ENCODE measurements at places on chromosomes 3 and 15.

GRCh38 chr3:33057320-33058298 is 39.3 kb downstream of the GLB1 start:
- DNase-seq: no peak

DNA sequence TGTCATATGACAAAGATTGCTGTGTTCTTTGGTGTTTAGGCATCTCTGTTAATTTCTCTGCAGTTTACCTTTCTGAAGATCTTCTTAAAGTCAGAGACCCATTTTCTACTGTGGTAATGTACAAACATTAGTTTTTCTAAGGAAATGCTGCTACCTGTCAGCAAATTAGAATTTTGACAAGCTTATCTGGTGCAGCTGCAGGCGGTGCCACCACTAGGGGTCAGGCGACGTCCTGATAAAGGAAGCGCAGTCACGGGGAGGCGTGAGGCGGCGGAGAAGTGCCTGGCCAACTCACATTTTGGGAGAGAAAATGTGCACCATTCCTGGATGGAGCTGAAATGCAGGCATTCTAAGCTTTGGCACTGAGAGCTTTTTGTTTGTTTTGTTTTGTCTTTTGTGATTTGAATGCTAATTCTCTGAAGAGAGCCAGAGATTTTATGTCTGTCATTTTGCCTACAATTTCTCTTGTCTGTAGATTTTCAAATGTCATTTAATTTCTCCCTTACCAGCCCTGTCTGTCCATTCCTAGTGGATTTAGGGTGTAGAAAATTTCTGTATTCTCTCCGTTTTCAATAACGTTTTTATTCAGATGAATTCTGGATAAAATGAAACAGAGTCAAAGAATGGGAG is 24.9 kb upstream of the SIAH2 start:
- peak; percentile 92 for DNase-seq

DNA sequence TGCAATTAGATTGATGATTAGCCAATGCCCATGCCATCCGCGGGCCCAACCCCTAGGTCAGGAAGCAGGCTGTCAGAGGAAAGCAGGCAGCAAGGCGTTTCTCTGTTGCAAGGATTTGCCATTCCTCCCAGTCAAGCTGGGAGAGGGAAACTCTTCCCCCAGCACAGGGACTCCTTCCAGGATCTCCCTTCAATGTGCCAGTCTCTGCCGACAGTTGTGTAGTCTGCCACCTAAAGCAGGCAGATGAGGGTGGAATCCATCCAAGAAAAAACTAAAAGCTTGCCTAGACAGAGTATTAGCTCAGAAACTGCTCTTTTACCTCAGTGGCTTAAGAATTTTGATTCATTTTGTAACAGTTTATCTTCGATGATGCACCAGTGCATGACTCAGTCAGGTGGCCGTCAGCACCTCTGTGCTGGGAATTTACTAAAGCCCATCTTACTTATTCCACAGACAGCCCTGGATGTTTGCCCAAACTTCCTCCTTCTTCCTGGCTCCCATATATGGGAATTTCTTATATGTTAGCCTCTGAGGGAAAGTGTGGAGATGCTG is 501.5 kb upstream of the THBS1 start:
- DNase-seq: no peak

DNA sequence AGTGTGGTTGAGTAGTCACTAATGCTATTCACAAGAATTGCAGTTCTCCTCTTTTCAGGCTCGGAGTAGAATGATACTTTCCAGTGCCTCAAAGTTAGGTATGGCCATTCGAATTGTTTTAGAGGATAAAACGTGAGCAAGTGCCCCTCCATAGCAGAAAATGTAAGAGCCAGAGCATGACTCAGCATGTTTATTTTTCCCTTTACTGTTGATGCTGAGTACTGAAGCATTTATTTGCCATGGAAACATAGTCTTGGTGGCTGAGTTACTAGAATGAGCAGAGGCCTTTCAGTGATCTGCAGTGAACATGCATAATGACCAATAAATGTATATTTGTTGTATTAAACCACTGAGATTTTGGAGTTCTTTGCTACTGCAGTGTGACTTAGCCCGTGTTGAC is 540.6 kb downstream of the NLGN1 start:
- no peak for DNase-seq

- no peak for DNase-seq
These were observed 90.0 kb downstream of the APBA2 start for GRCh38 chr15:28975766-28976179.

- no peak for DNase-seq
These were observed 593.3 kb downstream of the FHIT start for GRCh38 chr3:60657972-60658371.

DNA sequence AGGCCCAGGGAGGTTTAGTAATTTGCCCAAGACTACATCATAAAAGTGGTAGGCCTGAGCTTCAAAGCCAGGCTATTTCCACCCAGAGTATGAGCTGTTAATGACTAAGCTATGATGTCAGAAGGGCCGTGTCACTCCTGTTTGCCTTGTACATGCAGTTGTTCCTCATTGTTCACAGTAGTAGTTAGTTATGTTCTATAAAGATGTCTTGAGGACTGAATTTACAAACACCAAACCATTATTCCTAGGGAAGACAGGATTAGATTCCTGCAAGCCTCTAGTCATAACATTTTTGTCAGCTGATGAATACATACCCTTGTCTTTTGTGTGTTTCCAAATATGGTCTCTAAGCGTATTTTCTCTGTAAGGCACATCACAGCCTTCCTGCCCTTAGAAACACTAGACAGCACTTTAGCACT is 20.9 kb upstream of the LARS2 start:
- no peak for DNase-seq

DNA sequence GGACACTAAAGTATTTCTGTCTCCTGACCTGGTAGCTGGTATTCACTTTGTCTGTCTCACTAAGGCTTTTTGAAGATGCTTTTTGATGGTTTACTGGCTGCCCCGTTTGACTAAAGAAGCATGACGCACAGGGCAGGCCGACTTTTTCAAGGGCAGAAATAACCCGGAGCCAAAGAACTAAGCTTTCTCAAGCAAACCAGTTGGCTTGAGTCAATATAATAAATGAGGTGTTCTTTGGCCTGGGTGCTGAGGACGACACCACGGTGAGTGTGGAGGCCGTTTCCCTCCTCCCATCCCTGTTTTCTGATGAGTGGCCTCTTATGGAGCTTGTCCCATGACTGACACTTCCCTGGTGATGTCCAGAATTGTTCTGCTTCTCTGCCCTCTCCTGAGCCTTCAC is 220.9 kb downstream of the ITPR1 start:
- DNase-seq: no peak
